ENCODE measurements at places on chromosomes 3 and 15.

DNA sequence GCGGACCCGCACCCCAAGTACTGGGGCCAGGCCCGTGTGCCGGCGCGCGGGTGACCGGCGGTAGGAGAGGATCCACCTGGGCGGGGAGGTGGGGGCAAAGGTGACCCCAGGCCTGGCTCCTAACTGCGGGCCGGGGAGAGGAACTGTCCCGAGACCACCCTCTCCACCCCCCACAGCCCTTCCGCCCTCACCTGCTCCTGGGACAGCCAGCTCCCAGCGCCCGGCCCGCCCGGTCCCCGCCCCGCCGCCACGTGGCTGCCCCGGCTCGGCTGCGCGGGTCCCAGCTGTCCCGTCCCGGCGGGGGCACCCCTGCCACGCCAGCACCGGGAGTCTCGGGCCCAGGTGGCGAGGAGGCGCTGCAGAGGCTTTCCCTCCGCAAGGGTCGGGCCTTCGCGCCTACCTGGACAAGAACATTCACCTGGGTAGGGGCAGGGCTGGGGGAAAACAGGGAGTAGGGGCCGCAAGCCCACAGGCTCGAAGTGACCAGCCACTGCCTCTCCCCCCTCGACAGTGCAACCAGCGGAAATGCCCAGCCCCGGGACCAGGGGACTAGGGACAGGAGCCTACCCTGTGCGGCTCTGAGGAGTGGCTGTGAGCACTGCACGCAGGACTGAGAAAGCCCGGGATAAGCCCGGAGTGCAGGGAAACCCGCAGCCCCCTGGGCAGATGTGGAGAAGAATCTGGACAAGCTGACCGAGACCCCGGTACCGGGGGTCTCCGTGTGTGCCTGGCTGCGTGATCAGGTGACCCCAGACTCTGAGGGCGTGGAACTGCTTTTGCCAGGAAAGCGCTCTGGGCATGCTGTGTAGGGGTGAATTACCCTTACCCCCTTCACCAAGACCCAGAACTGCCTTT is at the start of gene SLC12A8:
SLC12A8 (minus strand) TSS at position 240 of the 855 bp plus-strand sequence. CDS start 1,399 bp downstream, outside the sequence.
- no peak for DNase-seq

GRCh38 chr3:69902386-69902785 is 97.1 kb upstream of the SAMMSON start:
- no peak for DNase-seq

GRCh38 chr15:91795235-91795634 is 58.3 kb upstream of the SLCO3A1 start:
- DNase-seq: no peak

- DNase-seq: peak; percentile 71
Measured at GRCh38 chr3:15291589-15292541, 40.5 kb downstream of the SH3BP5 start.

DNA sequence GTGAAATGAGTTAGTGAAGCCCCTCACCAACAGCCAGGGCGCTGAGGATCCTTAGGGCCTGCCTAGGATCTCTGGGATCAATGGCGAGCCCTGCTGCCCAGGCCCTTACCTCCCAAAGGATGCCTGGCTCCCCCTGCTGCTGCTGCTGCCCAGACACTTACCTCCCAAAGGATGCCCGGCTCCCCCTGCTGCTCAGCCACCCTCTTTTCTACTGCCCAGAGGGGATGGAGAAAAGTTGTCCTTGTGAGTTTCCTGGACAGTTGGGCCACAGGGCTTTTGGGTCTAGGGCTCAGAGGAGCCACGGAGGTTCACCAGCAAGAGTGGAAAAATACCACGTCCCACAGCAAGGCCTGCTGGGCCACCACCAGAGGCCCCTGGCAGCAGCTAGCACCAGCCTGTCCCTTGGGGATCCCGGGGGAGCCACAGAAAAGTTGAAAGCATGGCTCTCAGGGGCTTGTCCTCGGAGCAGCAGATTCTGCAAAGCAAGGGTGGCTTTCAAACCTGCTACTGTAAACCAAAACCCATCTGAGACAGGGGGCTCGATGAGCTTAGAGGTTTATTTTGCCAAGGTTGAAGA is 59.4 kb downstream of the SLC6A6 start:
- DNase-seq: peak; percentile 51

GRCh38 chr15:65344214-65344913 is 33.4 kb downstream of the IGDCC3 start:
- DNase-seq: no peak

DNA sequence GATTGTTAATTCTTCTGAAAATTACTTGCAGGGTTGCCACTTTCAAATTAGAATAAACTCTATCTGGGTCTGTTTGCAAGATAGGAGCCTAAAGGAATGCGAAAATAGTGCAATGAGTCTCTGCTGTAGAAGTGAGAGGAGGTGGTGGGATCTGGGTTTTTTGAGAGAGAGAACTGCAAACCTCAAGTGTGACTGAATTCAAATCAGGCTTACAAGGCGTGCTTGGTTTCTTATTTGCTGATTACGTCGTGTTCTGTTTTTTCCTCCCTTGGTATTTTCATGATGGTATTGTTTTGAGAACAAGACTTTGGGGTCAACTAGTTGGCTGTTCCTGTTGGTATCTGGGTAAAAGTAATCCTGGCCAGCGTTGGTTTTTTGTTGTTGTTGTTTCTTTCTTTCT is 490.9 kb upstream of the CFAP20DC start:
- DNase-seq: no peak

DNA sequence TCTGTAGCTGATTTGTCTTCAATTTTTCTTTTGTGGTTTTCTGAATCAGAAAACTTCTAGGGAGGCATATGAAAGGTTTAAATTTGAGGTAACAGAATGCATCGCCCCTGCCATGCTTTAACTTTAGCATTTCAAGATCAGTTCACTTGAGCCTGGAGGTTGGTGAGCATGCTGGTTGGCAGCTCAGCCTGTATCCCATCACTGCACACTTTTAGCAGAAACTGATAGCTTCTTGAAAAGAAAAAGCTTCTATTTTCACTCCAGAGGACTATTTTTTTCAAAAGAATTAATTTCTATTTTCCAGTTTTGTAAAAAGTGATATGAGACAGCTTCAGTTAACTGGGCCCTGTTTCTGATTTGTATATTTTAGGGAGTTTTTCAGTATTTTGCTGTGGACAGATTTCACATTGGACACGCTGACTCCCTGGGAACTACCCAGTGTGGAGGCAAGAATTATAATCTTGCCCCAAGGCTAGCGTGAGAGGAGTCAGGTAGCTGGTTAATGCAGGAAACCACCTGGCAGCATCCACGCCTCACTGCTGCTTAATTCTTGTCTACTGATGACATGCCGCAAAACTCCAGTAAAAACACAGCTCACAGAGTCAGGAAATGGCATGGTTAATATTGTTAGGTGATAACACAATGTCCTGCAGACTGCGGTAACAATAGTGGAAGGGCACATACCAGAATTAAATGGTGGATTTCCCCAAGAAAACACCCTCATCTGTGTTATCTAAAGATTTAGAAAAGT is 71.4 kb downstream of the DUT start:
- no peak for DNase-seq

DNA sequence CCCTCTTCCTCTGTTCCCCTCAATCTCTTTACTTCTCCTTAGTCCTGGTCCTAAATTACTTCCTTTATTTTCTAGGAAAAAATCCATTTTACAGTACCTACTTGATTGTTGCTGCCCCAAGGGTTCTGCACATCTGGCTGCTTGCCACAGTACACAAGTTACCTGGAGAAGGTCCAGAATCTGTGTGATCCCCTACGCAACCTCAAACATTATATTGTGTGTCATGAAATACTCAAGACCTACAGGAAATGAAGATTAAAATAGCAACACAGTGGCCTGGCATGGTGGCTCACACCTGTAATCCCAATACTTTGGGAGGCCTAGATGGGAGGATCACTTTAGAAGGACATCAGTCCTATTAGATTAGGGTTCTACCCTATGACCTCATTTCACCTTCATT is 48.7 kb downstream of the PRKAR2A start:
- DNase-seq: no peak

- DNase-seq: no peak
Measured at GRCh38 chr3:25648925-25649830, 15.5 kb downstream of the TOP2B start.

DNA sequence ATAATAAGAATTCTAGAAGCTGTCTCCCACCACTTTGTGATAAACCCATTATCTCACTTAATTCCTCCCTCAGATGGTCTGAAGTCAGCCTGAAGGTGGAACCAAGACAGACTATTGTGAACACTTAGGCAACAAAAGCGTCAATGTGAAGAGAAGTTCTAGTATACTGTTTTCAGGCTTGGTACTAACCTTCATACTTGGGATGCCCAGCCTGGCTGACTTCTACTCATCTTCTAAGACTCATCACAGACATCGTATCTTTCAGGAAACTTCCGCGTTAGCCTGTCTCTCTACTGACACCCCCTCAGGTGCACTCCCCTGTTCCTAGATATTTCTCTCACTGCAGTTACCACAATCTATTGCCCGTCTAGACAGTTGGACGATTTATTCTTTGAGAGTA is 201.2 kb downstream of the SATB1 start:
- DNase-seq: no peak
